ENCODE measurements at places on chromosomes 1 and 21. TPM values are rescaled to one million over a fixed set of nuclear protein-coding genes. Genes with fewer than 3 reads are reported as not detected.

Gene OR10Z1
- total RNA-seq, result not detected

Gene MASP2
- not detected for total RNA-seq

Gene IVL
- not detected for total RNA-seq

Gene KIAA1614
- total RNA-seq, result 5.7 TPM

Gene CLCA2
- total RNA-seq, result not detected

Gene HCRTR1
- 1.6 TPM for total RNA-seq

Gene MX2
- 0.41 TPM for total RNA-seq

Gene LINGO4
- not detected for total RNA-seq

Gene GIPC2
- 0.41 TPM for total RNA-seq
